ENCODE measurements at places on chromosomes 2 and 18. TPM values are rescaled to one million over a fixed set of nuclear protein-coding genes. Genes with fewer than 3 reads are reported as not detected.

DNA sequence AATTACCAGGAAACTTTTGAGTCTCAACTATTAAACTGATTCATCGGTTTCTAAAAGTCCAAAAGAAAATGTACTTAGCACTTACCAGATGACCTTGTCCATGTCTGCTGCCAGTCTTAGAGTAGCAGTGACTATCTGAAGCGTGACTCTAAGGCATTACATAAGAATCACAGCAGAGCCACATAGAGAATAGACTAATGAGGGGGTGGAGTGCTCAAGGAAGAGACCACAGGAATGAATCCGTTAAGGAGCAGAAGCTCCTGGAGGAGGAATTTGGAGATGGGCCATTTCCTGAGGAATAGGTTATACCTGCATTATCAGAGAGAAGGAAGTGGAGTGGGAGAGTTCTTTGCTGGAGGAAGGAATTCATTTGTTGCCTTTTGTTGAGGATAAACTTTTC is 116.0 kb downstream of the MAP3K20 start:
- DNase-seq: no peak

Gene KDSR
- 108 TPM for polyA plus RNA-seq

DNA sequence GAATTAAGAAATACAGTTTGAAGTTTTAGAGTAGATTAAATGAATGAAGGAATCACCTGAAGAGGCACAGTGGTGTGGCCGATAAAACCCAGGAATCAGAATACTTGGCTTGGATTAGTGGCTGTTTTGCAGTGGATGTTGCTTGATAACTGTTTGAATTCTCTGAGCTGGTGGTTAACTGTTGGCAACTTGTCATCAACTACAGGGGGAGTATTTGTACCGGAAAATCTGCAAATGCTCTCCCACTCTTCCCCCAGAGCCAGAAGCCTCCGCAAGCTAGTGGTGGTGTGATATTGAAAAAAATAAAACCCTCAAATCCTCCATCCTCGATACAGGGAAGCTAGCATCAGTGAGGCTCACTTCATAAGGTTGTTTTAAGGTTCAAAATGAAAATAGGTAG is 326.7 kb downstream of the DPP10 start:
- no peak for DNase-seq

Gene REG3G
- not detected for polyA plus RNA-seq

Gene TM4SF20
- polyA plus RNA-seq: not detected

DNA sequence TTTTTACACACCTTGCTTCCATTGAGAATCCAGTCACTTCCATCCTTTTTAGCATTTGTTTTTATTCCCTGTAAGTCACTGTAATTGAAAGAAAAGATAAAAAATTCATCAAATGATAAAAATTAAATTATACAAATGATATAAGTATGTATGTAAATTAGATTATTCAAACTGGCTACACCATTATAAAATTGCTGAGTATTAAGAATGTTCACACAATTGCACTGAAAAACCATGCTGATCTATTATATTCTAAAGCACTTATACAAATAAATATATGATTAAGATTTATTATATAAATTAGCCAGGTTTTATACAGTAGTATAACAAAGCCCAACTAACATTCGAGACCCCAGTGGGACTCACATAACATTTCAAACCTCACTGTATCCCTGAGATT is 15.1 kb downstream of the ACADL start:
- no peak for DNase-seq

Data from CD4-positive, alpha-beta memory T cell (primary cell).